ENCODE measurements at places on chromosomes 7 and 10.

DNA sequence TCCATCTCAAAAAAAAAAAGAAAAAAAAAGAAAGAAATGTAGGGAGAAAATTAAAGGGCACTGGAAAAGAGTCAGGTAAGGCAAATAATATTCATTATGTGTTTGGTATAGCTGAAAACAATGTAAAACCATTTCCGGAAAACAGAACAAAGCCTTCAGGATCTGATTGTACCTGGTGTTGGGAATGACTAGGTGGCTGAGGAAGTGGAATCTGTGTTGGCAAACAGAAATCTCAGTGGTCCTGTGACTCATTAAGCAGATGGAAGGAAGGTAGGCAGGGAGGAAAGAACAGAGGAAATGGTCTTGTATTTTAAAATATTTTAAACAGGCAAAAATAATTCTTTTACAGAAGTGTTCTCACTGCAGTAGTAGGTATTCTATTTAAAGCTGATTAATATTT is 55.7 kb upstream of the GATA3 start:
- H3K36me3 ChIP-seq, result no peaks in the 10 kb centered on the region
- no peak overlapping the region for H3K4me3 ChIP-seq
- H3K4me1 ChIP-seq, result no peaks in the 10 kb centered on the region
- H3K27me3 ChIP-seq, result no peaks in the 10 kb centered on the region

DNA sequence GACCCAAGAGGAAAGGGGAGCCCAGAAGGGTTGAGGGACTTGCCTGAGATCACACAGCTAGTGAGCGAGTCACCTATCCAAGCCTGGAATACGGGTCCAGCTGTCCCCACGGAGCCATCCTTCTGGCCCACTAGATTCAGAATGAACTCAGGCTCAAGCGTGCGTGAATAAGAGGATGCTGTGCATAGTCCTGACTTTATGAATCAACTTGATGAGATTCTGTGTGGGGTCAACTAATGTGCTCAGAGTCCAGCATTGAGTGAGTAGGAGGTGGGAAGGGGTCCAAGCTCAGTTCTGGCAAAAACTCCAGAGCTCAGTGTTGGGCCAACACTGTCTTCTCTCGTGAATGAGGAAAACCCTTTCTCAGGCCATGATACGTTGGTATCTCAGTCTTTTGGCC is 41.4 kb downstream of the CAMK1D start:
- H3K4me1 ChIP-seq, result no peaks in the 10 kb centered on the region
- H3K27me3 ChIP-seq, result no peaks in the 10 kb centered on the region
- no peak overlapping the region for H3K4me3 ChIP-seq
- no peak overlapping the region for H3K27ac ChIP-seq
- H3K36me3 ChIP-seq, result no peaks in the 10 kb centered on the region

GRCh38 chr10:76998451-76998850 is 639.2 kb downstream of the KCNMA1 start:
- no peak for DNase-seq
- no peaks in the 10 kb centered on the region for H3K4me1 ChIP-seq
- no peak overlapping the region for H3K4me3 ChIP-seq
- no peaks in the 10 kb centered on the region for H3K27me3 ChIP-seq

- H3K4me3 ChIP-seq, result no peak overlapping the region
- no peak for DNase-seq
- no peak overlapping the region for H3K27ac ChIP-seq
- no peaks in the 10 kb centered on the region for H3K36me3 ChIP-seq
- no peaks in the 10 kb centered on the region for H3K27me3 ChIP-seq
- H3K4me1 ChIP-seq, result peaks cover 5% of the 10 kb centered on the region
These were observed 85.4 kb downstream of the JAZF1 start for GRCh38 chr7:28095231-28095630.

- no peaks in the 10 kb centered on the region for H3K27me3 ChIP-seq
- no peak overlapping the region for H3K27ac ChIP-seq
- no peak overlapping the region for H3K4me3 ChIP-seq
- no peaks in the 10 kb centered on the region for H3K36me3 ChIP-seq
- no peak for DNase-seq
These were observed 41.9 kb upstream of the DAGLB start for GRCh38 chr7:6489612-6490011.

DNA sequence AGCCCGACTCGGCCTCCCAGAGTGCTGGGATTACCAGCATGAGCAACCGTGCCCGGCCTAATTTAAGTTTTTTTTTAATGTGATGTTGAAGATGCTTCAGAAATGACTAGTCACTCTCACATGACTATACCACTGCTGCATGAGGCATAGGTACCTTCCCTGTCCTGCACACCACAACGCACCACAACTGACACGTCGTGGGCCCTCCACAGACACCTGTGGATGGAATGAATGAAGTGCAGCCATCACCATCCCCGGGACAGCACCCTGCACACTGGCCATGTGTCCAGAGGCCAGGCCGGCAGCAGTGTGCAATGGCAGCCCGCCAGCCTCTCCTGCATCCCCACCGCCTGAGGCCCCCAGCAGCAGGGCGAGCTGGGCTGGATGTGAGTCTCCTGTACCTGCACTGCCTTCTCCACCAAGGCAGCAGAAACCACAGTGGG is 55.1 kb downstream of the VOPP1 start:
- H3K36me3 ChIP-seq, result peaks cover 34% of the 10 kb centered on the region
- H3K4me1 ChIP-seq, result peaks cover 45% of the 10 kb centered on the region
- H3K27ac ChIP-seq, result peak overlapping the region; percentile 78
- H3K4me3 ChIP-seq, result no peak overlapping the region
- DNase-seq, result no peak
- H3K27me3 ChIP-seq, result no peaks in the 10 kb centered on the region

GRCh38 chr10:62230344-62231121 is 38.1 kb downstream of the RTKN2 start:
- no peak overlapping the region for H3K27ac ChIP-seq
- DNase-seq, result no peak
- no peak overlapping the region for H3K4me3 ChIP-seq
- H3K36me3 ChIP-seq, result no peaks in the 10 kb centered on the region
- H3K4me1 ChIP-seq, result no peaks in the 10 kb centered on the region
- no peaks in the 10 kb centered on the region for H3K27me3 ChIP-seq

Data from psoas muscle (tissue), 8 donors.